Anterior cingulate cortex (tissue), 58 donors: ENCODE measurements at places on chromosomes 12 and 14.

DNA sequence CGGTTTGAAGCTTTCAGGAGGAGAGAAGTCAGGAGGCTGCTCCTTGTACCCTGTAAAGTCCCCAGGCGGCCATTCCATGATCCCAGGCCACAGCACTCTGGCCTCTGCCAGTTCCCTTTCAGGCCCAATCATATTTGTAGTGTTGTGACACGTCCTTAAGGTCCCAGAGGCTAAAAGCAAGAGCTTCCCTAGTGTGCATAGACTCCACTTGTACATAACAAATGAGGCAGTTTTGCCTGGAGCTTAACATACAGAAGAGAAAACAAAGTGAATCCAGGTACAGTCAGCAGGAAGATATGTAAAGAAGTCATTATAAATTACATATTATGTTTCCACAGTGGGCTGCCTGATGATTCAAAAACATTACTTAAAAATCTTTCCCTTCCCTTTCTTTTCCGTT lies 81.1 kb upstream of the RPH3A start:
- DNase-seq: no peak

- peak; percentile 14 for DNase-seq
Measured at GRCh38 chr12:15584366-15585041, 204.7 kb downstream of the EPS8 start.

DNA sequence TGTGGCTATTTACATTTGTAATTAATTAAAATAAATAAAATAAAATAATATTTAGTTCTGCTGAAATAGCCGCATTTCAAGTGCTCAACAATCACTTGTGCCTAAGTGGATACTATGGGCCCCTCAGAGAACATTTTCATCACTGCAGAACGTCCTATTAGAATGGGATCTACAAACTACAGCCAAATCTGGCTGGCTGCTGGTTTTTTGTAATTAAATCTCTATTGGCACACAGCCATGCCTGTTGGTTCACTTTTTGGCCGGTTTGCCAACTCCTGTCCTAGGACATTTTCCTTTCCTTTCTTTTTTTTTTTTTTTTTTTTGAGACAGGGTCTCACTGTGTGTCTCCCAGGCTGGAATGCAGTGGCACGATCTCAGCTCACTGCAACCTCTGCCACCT lies 9.8 kb downstream of the CCDC63 start:
- no peak for DNase-seq

DNA sequence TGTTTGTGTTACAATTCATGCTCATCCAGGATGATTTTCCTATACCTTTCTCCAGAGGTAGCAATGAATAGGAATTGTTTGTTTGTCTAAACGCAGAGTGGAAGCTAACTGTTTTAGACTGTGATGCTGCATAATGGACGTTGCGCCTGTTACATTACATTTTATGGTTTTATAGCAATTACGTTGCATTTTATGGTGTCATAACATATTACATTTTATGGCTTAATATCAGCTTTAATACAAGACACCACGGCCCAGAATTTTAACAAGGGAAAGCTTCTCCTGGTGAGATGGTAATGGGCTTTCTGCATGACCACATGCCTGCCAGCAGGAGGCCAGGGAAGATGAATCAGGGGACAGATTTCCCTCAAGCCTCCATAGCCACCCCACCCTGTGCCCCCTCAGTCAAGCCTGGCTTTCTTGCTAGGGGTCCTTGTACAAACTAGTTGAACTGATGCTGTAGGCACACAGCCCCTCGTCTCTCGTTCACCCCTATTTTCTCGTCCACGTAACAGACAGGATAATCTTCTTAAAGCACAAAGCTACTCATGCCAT lies 56.5 kb downstream of the HSPB8 start:
- no peak for DNase-seq

DNA sequence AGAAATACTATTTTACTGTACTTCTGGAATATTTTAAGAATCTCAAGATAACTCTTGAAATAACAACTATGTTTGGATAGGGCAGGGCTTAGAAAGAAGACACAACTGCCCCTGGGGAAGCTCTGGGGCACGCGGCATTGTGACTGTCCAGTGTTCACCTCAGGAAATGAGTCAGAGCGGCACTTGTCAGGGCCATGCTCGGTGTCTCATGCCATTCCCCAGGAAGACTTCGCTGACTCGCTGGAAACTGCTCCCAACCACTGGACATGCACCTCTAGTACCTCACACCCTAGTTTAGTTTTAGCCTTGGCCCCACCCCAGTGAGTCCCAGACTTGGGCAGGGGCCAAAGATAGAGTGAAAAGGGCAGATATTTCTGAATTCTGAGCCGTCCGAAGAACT lies 192.0 kb downstream of the TTC7B start:
- no peak for DNase-seq

- DNase-seq: no peak
Measured at GRCh38 chr12:52658196-52658595, 6.2 kb upstream of the KRT2 start.

GRCh38 chr12:106973545-106973944 lies 13.4 kb downstream of the MTERF2 start:
- no peak for DNase-seq

DNA sequence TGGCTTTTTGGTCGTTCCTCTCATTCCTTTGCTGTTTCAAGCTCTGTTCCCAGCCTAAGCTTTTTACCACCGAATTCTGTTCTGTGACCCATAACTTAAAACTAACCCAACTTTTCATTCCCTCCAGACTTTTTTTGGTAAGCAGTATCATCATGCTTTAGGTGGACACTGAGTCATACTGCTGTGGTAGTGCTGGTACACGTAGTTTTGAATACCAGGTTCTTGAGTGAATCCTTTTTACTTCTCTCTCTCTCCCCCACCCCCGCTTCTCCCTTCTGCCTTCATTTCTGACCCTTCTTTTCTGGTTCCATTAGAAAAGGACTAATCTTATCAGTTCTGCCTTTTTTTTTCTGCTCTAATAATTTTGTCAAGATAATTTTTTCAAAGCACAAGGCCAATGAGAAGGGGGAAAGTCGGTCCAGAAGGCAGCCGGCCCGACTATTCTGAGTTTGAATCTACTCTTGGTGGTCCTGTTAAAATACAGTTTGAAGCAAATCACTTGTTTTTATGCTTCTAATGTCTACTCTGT lies 2.3 kb upstream of the MDM2 start:
- no peak for DNase-seq

DNA sequence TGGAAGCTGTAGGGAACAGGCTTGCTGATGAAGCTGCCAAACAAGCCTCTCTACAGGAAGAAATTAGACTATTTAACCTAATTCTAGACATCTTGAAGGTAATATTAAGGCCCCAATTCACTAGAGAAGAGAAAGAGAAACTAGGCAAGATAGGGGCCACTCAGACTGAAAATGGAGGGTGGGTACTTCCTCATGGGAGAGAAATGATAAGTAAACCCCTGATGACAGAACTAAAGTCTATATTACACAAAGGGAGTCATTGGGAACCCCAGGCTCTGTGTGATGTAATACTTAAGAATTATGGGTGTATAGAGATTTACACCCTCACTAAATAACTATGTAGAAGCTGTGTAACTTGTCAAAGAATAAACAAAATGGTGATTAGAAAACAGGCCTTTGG lies 64.3 kb downstream of the APOBEC1 start:
- DNase-seq: no peak

GRCh38 chr12:71589478-71589881 lies 74.2 kb downstream of the ZFC3H1 start:
- DNase-seq: no peak

DNA sequence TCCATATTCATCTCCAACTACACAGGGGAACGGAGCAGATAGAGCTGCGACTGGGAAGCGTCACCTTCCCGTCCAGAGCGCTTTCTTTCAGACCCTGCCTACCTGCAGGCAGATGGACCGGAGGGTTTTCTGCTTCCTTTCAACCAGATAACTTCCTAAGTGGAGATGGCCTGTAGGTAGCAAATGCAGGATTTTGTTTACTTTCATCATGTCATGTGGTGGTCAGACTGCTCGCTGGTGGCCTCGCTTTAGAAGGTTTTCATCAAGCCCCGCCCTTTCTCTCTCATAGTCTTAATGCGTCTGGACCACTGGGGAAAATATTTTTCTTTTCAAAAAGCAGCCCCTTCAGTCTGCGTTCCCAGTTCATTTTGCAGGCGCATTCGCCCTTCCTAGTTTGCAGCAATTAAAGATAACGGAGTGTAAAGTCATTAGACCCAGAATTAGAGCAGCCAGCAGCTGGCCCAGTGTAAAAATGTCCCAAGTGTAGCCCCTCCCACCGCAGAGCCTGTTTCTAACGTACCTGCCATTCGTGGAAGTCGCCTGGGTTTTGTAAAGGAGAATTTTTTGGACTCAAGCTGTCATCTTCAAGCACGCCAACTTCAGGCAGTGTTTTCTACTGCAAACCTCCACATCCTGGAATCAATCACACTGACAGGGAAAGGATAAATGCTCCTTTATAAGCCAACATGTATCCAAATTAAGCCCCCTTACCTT lies 68.9 kb downstream of the TESC start:
- no peak for DNase-seq

GRCh38 chr14:32706721-32707519 lies 231.8 kb upstream of the NPAS3 start:
- no peak for DNase-seq

- no peak for DNase-seq
Measured at GRCh38 chr12:105025890-105026289, 39.8 kb downstream of the NOPCHAP1 start.

GRCh38 chr14:98906123-98906995 lies 365.6 kb downstream of the BCL11B start:
- DNase-seq: no peak

DNA sequence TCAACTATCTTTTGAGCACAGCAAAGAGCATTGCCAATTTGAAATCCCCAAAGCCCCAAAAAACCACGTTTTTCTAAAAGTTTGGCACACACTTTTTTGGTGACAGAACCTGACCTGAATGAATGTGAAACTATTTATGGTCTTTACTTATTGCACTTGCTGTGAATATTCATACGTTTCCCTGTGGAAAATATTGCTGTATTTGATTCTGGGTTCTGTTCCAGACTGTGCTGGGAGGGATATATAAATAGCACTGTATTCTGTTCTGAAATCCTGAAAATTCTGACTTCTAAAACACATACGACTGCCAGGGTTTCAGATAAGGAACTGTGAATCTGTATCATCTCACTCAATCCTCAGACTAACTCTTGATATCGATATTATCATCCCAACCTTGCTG lies 35.1 kb downstream of the NR1H4 start:
- DNase-seq: no peak

DNA sequence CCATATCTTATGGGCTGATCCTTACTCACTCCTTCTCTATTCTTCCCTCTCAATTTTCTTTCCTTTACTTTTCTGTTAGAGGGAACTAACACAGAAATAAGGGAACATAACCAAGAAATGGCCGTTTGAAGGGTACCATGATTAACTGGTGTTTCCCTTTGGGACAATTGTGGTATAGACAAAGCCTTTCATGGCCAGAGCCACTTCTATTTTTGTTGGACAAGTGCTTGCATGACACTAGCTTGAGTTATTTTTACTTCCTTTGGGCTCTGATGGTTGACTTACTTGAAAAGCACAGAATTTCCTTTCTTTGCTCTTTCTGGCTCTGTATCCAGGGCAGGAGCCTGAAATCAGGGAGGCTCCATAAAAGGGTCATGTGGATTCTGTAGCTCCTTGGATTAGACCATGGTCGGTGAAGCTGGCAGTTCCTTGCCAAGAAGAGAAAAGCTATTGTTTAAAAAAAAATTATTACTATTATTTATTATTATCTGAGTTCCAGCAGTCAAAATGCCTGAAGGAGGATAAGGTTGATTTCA lies 130.6 kb downstream of the KTN1 start:
- DNase-seq: no peak

GRCh38 chr12:108381787-108382436 lies 42.8 kb upstream of the CMKLR1 start:
- DNase-seq: no peak

DNA sequence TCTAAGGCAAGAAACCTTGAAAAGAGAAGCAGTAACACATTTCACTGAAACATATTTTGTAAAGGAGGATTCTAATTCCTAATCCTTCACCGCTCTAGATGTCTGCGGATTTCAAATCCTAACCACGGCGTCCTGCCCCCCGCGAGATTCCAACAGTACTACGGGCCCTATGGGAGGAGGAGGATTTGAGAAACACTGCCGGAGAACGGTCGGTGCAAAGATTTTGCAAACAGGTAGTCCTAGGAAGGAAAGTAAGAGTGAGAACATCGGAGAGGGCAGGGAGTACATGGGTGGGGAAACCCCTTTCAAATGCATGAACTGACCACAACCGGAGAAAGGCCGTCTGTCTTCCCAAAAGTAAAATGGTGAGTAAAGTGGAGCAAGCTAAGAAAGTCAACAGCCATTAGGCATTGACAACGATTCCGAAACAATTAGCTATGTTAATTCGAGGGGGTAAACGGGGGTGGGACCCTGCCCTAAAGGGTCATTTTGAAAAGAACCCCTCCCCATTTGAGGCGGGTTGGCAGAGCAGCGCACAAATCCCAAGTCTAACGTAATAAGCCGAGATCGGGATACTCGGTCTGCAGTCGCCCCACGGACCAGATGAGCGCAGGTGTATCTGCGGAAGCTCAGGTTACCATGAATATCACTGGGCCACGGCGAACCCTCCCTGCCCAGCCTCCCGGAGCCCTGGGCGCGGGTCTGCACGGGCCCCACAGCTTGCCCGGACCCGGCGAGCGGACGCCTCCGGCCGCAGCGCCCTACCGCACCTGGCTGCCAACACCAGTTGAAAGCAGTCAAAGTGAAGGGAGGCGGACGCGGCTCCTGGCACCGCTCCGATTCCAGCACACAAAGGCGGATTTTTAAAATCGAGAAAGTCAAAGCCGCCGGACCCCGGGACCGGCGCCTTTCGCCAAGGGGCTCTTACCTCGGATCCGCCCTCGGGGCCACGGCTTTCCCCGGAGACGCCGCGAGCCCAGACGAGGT lies 662 bp downstream of the EPS8 start:
- DNase-seq: no peak

GRCh38 chr14:89386212-89386886 lies 30.7 kb downstream of the FOXN3 start:
- DNase-seq: no peak

GRCh38 chr12:55925870-55926737 lies 1.6 kb downstream of the PYM1 start:
- no peak for DNase-seq

GRCh38 chr12:64720884-64721283 lies 38.3 kb downstream of the GNS start:
- no peak for DNase-seq

GRCh38 chr12:122080149-122081082 lies 1.9 kb downstream of the MLXIP start:
- peak; percentile 26 for DNase-seq

GRCh38 chr14:100903134-100903468 lies 421 bp downstream of the RTL1 start:
- no peak for DNase-seq
